ENCODE measurements at places on chromosomes 3 and 15. TPM values are rescaled to one million over a fixed set of nuclear protein-coding genes. Genes with fewer than 3 reads are reported as not detected.

Gene MOBP
- not detected for total RNA-seq

DNA sequence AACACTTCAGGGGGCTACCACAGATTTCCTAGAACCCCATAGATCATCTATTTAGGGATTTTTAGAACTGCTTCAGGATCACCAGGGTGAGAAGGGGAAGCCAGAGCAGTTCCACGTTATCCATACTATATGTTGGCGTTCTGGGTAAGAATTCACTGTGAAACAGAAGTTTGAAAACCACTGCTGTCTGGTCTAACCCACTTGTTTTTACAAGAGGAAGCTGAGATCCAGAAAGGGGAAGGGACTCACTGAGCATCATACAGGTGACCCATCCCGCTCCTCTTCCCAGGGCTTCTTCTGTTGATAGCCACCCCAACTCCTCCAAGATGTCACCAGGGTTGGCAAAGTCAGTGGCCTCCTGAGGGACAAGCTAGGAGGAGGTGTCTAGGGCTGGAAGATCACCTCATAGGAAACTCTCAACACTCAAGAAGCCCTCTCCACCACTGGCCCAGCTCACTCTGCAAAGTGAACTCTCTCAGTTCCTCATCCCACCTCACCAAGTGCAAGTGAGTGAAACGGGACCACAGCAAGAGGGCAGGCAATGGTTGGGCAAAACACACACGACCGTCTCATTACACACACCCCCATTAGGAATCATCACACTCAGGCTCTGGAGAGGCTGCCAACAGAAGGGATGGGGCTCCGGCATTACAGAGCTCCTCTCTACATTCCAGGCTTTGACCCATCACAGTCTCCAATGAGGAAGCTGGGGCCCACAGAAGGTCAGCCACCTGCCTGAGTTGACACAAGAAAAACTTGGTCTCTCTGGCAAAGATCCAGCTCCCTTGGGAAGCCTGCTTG, 1.8 kb downstream of the DAPK2 start:
- no peak for DNase-seq
- no peak overlapping the region for H3K27ac ChIP-seq
- H3K36me3 ChIP-seq = no peaks in the 10 kb centered on the region
- H3K27me3 ChIP-seq = no peaks in the 10 kb centered on the region
- H3K4me3 ChIP-seq = no peak overlapping the region
- peaks cover 5% of the 10 kb centered on the region for H3K4me1 ChIP-seq

DNA sequence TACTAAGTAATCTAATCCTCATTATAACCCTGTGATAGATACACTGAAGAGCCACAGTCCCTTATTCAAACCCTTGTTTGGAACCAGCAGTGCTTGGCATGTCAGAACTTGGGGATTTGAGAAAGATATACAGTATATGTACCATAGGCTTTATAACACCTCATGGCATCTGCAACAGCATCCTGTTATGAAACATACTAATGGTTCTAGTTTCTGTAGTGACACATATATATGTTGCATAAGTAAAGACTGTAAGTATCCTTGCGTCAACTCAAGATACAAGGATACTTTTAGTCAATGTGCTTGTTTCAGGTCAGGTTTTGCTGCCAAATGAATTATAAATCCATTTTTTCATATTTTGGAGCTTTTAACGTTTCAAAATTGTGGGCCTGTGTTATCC, 58.5 kb downstream of the CCNL1 start:
- no peaks in the 10 kb centered on the region for H3K36me3 ChIP-seq
- peaks cover 16% of the 10 kb centered on the region for H3K4me1 ChIP-seq
- no peak overlapping the region for H3K4me3 ChIP-seq
- H3K27me3 ChIP-seq = no peaks in the 10 kb centered on the region
- H3K27ac ChIP-seq = no peak overlapping the region

DNA sequence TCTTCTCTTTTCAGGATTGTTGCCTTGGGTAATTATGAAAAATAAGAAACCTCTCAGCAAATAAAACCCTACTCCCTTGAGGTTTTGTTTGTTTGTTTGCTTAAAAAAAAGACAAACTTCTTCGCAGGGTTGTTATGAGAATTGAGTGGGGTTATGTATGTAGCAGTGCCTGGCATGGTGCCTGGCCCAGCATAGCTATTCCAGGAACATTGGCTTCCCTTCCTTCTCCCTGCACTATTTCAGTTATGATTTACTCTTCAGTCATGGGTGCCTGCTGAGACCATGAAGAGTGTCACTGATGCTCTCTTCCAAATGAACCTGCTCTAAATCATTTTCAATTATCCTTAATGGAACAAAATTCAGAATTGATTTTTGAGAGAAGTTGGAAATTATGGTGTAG, 283.5 kb upstream of the ROPN1 start:
- no peak overlapping the region for H3K27ac ChIP-seq
- no peaks in the 10 kb centered on the region for H3K36me3 ChIP-seq
- no peak overlapping the region for H3K4me3 ChIP-seq
- no peak for DNase-seq
- H3K4me1 ChIP-seq = no peaks in the 10 kb centered on the region

Gene PCSK6
- total RNA-seq = 0.74 TPM

Gene FAM227B
- 4.9 TPM for total RNA-seq

DNA sequence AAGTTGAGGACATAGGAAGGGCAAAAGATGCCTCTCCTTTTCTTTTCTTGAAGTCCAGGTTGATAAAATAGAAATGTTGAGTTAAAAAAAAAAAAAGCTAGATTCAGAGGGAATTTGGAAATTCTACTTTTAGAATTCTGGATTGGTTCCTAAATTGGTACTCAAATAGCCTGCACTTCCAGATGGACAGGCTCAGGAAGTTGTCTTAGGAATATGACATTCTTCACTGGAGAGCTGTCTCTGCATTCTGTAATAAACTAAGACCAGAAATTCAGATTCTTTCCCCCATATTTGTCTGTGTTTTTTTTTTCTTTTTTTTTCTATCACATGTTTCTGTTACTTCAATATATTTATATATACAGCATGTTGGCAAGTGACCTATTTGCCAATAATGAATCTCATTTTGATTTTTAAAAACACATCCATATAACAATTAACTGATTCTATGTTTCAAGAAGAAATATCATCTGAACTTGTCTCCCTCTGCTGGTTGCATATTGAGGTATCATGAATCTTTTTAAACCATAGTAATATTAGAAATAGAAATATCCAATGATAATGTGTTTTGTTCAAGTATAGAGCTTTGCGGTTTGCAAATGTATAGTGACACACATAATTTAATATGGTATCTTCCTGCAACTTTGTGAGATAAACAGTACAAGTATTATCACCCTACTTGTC, 8.5 kb upstream of the LSAMP start:
- no peaks in the 10 kb centered on the region for H3K27me3 ChIP-seq
- no peak for DNase-seq
- no peak overlapping the region for H3K27ac ChIP-seq
- no peaks in the 10 kb centered on the region for H3K4me1 ChIP-seq
- no peak overlapping the region for H3K4me3 ChIP-seq

DNA sequence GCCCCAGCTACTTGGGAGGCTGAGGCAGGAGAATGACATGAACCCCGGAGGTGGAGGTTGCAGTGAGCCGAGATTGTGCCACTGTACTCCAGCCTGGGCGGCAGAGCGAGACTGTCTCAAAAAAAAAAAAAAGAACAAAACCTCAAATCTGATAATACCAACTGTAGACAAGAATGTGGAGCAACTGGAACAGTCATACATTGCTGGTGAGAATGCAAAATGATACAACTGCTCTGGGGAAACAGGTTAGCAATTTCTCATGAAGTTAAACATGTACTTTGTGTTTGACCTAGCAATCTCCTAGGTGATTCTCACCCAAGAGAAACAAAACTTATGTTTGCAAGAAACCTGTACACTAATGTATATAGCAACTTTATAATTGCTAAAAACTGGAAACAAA, 4.4 kb upstream of the VHL start:
- H3K27me3 ChIP-seq = no peaks in the 10 kb centered on the region
- no peak for DNase-seq
- H3K27ac ChIP-seq = no peak overlapping the region

DNA sequence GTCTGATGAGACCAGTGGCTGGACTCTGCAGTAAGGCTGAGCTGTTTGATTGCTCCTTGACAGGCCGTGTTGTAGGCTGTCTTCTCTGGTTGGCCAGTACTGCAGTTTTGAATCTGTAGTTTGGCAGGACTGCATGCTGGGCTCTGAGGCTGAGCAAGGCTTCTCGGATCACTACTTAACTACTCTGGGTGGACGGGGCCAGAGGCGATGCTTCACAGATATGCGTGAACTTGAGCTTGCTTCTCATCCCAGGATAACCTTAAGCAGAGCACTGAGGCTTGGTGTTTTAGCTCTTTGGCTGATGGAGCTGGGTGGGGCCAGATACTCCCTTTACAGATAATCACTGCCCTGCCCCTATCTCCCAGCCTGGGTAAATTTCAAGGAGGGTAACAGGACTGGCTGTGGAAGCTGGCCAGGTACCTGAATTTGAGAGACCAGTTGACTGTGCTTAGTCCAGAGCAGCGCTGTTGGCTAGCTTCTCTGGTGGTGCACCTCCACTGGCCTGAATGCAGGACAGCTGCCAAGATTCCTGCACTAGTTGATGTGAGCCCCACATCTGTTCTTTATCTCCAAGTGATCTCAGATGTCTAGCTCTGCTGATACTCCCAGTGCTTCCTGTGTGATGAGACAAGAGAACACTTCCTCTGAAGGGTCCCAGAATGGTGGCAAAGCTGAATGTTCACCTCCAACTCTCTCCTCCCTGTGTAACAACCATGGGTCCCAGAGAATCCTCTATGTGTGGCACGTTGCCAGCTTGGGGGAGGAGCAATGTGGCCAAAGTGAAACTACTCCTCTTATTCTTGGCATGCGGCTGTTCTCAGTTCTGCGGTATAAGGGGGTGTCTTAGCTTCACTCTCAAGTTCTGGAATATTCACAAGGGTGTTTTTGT, 37.9 kb downstream of the RPL39L start:
- H3K27me3 ChIP-seq = no peaks in the 10 kb centered on the region
- no peak overlapping the region for H3K27ac ChIP-seq
- H3K36me3 ChIP-seq = no peaks in the 10 kb centered on the region

Gene TRIM71
- 0.02 TPM for total RNA-seq

Gene EFHB
- total RNA-seq = 1.3 TPM

Gene SLC28A2
- total RNA-seq = not detected

Gene KCNH8
- total RNA-seq = not detected

Gene BFSP2
- total RNA-seq = not detected

- H3K27me3 ChIP-seq = peaks cover 25% of the 10 kb centered on the region
- no peak for DNase-seq
- H3K4me1 ChIP-seq = peaks cover 10% of the 10 kb centered on the region
- H3K36me3 ChIP-seq = no peaks in the 10 kb centered on the region
These were observed 739 bp upstream of the AMOTL2 start for GRCh38 chr3:134374791-134375581.

GRCh38 chr3:86731501-86731901, 259.4 kb downstream of the VGLL3 start:
- no peak overlapping the region for H3K4me3 ChIP-seq
- no peak overlapping the region for H3K27ac ChIP-seq
- H3K36me3 ChIP-seq = no peaks in the 10 kb centered on the region
- no peaks in the 10 kb centered on the region for H3K27me3 ChIP-seq

DNA sequence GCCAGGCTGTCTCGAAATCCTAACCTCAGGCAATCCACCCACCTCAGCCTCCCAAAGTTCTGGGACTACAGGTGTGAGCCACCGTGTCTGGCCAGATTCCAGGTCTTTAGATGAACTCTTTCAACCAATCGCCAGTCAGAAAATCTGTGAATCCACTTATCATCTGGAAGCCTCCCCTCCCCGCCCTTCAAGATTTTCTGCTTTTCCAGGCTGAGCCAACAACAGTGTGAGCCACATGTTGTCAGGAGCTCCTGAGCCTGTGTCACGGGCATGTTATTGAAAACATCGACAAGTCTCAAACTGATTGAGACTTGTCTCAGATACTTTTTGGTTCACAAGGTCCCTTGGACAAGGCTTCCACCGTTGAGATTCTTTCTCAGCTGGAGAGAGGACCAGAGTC, 52.0 kb upstream of the TRPM1 start:
- H3K27me3 ChIP-seq = no peaks in the 10 kb centered on the region
- no peaks in the 10 kb centered on the region for H3K36me3 ChIP-seq
- H3K4me1 ChIP-seq = no peaks in the 10 kb centered on the region

- no peak overlapping the region for H3K4me3 ChIP-seq
- H3K27ac ChIP-seq = no peak overlapping the region
- no peaks in the 10 kb centered on the region for H3K36me3 ChIP-seq
- no peaks in the 10 kb centered on the region for H3K27me3 ChIP-seq
These were observed 58.2 kb downstream of the FGD5 start for GRCh38 chr3:14876921-14877333.

- peaks cover 13% of the 10 kb centered on the region for H3K36me3 ChIP-seq
- no peaks in the 10 kb centered on the region for H3K27me3 ChIP-seq
- H3K4me1 ChIP-seq = peaks cover 54% of the 10 kb centered on the region
- peak overlapping the region; percentile 62 for H3K4me3 ChIP-seq
- H3K27ac ChIP-seq = peak overlapping the region; percentile 74
These were observed 7.3 kb downstream of the VILL start for GRCh38 chr3:37997791-37998370.
